Mesenteric fat pad (tissue), 1 donor: ENCODE measurements at places on chromosomes 1 and 21.

DNA sequence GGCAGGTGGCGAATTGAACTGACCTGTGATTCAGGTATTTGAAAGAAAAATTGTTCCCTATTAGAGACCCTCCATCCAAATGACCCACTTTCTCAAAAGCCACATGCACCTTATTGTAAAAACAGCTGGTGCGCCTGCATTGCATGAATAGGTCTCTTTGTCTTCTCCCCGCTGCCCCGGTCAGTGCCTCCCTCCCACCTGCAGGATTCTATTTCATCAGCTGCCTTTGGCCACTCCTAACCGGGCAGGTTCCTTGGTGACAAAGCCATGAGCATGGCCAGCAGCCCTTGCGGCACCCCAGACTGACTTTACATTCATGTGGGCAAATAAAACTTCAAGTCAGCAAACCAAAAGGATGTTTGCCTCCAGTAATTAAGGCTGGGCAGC, 6.4 kb downstream of the TMPRSS3 start:
- no peak for DNase-seq

DNA sequence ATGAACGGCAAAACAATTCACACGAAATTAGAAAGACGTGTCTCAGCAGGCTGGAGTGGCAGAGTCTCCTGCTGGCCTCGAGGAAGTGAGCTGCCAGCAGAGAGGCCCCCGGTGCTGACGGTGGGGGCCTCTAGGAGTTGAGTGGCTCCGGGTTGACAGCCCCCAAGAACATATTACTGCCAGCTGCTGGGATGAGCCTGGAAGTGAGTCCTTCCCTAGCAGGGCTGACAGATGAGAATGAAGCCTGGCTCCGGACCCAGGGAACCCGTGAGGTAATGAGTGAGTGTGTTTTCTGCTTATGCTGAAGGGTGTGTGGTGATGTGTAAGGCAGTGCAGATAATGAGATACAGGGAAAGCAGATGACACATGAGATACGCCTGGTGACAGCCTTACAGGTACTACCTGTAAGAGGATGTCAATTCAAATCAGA, 23.5 kb upstream of the LRRC47 start:
- no peak for DNase-seq

GRCh38 chr1:5140136-5140535, 485.7 kb downstream of the AJAP1 start:
- DNase-seq = no peak

DNA sequence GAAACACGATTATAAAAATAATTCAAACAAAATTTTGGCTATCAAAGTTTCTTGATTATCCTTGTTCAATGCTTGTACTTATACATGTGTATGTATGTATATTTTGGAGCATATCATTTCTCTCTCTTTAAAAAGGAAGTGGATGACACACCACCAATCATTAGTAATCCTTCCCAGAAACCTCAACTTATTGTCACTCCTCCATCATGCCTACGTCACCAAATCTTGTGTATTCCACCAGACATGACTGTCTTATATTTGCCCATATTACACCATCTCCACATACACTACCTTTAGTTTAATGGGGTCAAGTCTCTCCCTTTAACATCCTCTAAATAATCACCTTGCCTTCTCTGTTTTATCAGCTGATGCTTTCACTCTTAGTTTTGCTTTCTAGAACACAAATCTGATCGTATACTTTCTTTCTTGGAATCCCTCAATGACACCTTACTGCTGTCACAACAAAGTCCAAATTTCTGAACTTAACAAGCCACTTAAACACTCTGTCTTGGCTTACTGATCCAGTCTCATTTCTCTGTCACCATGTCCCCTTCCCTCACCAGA, 124.0 kb downstream of the BRINP3 start:
- no peak for DNase-seq

DNA sequence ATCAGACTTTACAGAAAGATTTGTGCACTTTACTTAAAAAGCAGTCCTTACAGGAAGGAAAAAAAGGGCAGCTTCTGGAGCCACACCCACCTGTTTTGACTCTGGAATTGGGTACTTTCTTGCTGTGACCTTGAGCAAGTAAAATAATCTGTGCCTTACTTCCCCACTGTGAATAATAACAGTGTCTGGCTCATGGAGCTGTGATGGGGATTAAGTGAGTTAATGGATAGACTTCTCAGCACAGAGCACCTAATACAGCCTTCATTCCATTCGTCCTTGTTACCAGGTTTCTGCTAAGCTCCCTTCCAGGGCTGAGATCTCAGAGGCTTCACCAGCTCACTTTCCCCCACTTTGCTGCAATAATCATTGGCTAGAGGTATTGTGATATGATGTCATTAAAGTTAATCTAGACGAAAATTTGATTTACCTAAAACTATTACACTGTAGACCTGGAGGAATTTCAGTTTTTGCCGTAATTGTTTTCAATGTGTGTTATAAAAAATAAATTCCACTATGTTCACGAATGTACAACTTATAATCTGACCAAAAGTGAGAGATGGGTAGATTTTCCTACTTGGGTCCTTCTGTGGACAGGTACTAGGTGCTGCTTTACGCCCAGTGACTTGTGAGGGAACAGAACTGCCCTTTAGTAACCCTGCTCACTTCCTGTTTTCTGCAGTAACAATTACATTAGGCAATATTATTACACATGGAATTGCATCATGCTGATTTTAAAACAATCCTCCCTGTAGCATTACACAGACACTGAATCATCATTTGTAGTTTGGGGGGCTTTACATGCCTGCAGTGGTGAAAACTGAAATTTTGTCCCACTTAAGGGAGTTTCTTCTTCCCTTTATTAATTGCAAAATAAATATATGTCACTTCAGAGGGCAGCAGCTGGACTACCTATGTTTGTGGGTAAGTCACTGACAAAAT, 19.7 kb upstream of the ABCG1 start:
- DNase-seq = no peak

GRCh38 chr1:94713472-94714141, 106.5 kb upstream of the SLC44A3 start:
- DNase-seq = peak; percentile 94

GRCh38 chr1:101250222-101250621, 13.4 kb downstream of the S1PR1 start:
- no peak for DNase-seq

- no peak for DNase-seq
Measured at GRCh38 chr1:114559356-114559755, 22.1 kb downstream of the BCAS2 start.

DNA sequence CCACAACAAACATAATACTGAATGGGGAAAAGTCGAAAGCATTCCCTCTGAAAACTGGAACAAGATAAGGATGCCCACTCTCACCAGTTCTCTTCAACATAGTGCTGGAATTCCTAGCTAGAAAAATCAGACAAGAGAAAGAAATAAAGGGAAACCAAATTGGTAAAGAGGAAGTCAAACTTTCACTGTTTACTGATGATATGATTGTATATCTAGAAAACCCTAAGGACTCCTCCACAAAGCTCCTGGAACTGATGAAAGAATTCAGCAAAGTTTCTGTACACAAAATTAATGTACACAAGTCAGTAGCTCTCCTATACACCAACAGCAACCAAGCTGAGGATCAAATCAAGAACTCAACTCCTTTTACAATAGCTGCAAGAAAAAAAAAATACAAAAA, 6.9 kb upstream of the F13B start:
- no peak for DNase-seq

DNA sequence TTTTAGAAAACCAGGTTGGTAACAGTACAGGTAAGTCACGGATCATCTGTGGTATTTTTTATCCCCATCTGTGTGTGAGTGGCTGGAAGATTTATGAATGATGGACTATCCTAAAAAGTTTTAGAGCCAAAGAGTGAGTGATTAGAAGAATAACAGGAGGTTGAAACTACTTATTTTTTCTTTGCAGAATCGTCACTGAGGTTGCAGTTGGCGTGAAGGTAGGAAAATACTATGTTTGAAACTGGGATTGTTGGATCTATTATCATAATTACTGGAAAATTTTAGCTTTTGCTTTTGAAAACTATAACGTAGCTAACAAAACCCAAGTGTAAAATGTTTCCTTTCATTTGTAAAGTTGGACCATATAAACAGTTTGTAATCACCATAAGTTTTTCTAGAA, 1.8 kb downstream of the PTBP2 start:
- DNase-seq = no peak

DNA sequence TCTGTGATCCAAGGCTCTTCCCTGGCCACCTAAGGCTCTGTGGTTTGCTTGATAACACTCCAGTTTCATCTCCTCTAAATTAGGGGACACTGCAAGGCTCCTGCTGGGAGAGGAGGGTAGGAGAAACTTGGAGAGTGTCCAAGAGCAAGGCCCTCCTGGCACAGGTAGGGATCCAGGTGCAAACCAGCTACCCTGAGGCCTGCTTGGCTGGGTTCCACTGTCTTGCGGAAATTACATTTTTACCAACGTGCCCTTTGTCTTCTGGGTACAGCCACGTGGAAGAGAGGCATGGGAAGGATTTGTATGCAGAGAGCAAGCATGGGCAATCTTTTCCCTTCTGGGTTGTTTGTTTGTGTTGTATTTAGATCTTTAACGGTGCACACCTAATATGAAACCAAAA, 132.5 kb downstream of the PRDM2 start:
- no peak for DNase-seq
